Pancreas (tissue), 10 donors: ENCODE measurements at places on chromosomes 2 and 18. TPM values are rescaled to one million over a fixed set of nuclear protein-coding genes. Genes with fewer than 3 reads are reported as not detected.

KCNE4 gene
- total RNA-seq = 1.7 TPM

SLC30A3 gene
- 0.12 TPM for total RNA-seq

ZNF385B gene
- 0.39 TPM for total RNA-seq

TLX2 gene
- not detected for total RNA-seq

AFF3 gene
- total RNA-seq = 0.47 TPM

DNA sequence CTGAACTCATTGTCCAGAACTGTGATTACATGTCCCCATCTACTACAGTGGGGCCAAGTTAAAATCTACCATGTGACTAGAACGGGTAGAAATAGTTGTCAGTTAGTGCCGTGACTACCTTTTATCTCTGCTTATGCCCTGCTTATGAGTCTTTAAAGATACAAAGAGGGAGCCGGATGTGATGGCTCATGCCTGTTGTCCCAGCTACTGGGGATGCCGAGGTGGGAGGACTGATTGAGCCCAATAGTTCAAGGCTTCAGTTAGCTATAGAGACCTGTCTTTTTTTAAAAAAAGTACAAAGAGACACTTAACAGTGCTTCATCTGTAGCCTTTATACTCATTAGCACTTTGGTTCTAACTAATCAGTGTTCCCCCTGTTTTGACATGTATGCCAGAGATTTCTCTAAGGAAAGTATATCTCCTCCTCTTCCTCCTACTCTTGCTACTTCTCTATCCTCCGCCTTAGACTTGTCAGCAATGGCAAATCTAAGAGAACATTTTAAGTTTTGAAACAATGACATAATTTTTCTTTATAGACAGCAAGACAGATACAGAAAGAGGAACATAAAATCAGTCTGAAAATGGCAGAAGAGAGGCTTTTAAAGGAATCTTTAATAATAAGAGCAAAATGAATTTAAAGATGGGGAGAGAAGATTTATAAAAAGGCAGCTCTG is 45.0 kb downstream of the NBEAL1 start:
- no peak for DNase-seq

DNA sequence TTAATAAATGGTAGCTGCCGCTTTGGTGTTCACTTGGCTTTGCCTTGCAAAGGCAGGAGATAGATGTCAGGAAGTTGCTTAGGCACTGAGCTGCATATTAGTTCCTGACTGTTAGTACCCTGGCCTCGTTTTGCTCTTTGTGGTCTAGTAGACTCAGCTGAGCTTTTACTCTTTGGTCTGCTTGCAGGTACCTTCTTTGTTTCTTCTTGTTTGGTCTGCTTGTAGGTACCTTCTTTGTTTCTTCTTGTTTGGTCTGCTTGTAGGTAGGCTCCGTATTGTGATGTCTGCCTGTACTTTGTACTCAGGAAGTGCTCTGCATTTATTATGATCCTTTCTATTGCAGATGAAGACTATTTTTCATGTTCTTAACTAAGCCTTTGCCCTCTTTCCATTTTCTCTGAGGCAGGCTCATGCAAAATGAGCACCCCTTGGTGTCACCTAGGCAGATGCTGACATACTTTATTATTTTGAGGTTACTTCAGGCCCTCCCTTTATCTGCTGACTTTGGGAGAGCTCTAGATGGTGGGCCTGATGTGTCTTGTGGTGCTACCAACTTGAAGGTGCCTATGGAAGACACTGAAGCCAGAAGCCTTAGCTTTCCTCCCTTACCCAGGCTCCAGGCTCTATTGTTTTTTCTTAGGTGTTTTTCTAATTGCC is 6.0 kb downstream of the RPIA start:
- DNase-seq = no peak

DNA sequence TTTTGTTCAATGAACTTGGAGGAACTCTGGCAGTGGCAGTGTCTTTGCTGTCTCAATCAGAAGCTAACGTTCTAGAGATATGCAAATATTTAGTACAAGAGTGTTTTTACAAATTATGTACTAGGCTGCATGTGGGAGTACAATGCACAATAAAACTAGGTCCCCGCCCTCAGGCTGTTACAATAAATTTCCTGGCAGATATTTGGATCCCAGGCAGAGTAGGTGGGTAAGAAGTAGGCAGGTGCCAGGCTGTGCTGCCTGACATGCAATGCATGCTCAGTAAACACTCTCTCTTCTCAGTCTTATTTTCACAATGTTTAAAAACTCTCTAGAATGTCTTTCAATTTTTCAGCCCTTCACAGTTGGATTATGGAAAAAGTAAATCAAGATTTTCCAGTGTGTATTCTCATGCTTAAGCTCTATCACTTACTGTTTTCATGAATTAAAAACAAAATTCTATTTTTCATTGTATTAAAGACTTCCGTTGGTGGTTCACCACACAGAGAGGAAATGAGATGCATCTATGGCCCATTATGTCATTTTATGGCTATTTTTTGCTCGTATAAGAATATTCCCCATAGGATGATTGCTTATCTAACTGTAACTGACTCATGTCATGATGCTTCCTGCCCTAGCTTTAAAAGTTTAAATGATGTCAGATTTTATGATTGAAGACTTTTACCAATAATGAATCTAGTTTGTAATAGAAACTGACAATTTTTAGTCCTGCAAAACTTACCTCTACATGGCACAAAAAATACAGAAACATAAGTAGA is 346.1 kb downstream of the RND3 start:
- no peak for DNase-seq

DNA sequence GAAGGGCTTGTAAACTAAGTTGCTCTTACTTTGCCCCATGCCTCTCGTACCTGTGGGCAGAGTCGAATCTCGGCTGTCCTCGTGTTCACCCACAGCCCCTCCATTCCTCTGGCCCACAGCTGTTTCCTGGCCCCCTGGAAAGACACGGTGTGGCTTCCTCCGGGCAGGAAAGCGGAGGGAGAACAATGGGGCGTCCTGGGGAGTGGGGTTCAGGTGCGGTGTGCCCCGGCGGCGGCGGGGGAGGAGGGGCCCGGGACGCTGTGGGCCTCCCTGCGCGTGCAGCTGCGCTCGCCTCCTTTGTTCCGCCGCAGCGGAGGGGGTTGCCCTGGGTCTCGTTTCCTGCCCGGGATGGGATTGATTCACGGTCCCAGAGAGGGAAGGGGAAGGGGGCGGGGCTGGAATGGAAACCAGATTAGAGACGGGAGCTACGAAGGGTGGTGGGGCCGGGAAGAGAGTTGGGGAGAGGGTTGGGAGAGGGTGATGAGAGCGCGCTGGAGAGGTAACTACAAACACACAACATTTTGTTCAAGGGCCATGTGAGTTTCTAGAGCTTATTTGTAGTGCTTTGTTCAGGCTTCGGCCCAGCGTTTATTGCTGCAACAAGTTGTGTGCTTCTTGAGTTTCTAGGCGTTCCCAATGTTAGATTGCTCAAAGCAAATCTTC is 796 bp downstream of the MYO1B start:
- peak; percentile 85 for DNase-seq

GRCh38 chr2:43248621-43249020 is 22.2 kb upstream of the ZFP36L2 start:
- no peak for DNase-seq

- DNase-seq = no peak
Measured at GRCh38 chr18:36578871-36579710, 249.7 kb downstream of the TPGS2 start.

DNA sequence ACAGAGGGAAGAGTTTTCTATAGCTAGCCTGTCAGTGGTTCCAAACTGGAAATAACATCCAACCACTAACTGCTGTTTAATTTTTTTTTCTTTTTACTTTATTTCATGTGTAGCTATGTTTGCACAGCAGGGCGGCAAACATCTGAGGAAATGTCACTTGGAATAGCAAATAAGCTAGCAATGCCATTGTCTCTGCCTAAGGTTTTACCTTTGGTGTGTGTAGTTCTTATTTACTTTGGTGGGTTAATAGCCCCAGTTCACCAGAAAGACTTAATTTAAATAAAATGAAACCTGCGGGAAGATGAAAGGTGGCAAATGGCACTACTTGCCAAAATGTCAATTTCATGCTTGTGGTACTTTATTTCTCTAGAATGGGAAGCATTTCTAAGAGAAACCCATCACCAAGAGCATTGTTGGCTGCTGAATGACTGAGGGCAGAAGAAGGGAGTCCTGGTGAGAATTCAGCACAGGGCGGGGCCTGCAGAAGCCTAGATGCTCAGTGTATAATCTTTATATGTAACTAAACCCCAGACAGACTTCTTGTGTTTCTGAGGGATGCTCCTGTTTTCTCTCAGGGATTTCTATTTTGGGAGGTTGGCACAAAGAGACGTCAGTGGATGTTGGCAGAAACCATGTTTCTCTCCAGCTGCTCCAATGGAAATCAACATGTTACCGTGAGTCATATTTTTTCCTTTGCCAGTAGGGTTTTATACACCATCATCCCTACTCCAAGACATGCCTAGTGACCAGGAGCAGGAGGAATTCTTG is 300.4 kb upstream of the NT5C1B start:
- no peak for DNase-seq
